Activated CD4-positive, alpha-beta memory T cell treated with anti-CD3 and anti-CD28 coated beads for 36 hours (primary cell): ENCODE measurements at places on chromosomes 4 and X.

- no peak overlapping the region for H3K4me3 ChIP-seq
- H3K27me3 ChIP-seq = no peaks in the 10 kb centered on the region
- H3K36me3 ChIP-seq = peaks cover 3% of the 10 kb centered on the region
- H3K4me1 ChIP-seq = no peaks in the 10 kb centered on the region
Measured at GRCh38 chr4:114180481-114180880, 201.0 kb upstream of the ARSJ start.

DNA sequence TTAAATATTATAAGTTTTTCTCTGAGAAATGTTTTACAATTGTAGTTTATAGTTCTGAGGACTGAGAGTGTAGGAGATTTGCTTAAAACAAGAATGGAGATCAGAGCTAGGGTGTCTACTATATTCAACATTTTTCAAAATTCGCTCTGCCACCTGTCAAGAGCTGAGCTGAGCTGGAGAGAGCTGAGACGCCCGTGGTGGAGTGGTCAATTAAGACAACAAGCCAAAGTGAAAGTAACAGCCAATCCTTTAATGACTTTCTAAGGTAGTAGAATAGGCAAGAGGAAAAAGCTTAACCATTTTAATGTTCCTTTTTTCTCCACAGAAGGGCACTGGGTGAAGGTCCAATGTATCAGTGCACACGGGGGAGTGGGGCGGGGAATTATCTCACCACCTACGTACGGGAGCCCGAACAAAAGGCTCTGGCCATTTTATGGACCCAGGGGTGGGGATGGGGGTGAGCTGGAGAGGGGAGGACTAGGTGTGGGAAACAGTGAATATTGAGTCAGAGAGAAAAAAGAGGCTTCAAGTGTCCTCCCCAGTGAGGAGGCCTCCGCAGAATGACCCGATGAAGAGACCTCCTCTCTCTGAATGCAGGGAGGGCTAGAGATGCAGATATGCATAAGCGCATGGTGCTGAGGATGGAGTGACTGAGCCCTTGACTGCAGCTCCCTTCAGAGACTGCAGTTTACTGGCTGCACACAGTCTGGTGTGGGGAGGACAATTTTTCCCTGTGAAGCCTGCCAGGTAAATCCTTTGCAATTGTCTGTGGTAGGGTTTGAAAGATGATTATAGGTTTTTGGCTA, 60.8 kb downstream of the SPCS3 start:
- no peak for DNase-seq
- peaks cover 6% of the 10 kb centered on the region for H3K27me3 ChIP-seq
- H3K4me3 ChIP-seq = no peak overlapping the region
- no peak overlapping the region for H3K27ac ChIP-seq
- no peaks in the 10 kb centered on the region for H3K36me3 ChIP-seq

DNA sequence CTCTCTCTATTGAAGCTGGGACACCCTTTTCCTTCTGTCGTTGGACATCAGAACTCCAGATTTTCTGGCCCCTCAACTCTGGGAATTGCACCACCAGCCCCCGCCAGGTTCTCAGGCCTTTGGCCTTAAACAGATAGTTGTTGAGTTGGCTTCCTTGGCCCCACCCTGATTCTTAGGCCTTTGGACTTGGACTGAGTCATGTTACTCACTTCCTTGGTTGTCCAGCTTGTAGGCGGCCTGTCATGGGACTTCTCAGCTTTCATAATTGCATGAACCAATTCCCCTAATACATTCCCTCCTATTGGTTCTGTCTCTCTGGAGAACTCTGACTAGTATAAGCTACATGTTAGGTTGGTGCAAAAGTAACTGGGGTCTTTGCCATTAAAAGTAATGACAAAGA, 195.7 kb downstream of the GPAT3 start:
- no peak for DNase-seq
- peaks cover 7% of the 10 kb centered on the region for H3K27me3 ChIP-seq
- H3K27ac ChIP-seq = no peak overlapping the region
- H3K36me3 ChIP-seq = no peaks in the 10 kb centered on the region
- H3K4me3 ChIP-seq = no peak overlapping the region

- H3K27ac ChIP-seq = no peak overlapping the region
- no peak overlapping the region for H3K4me3 ChIP-seq
- peaks cover 12% of the 10 kb centered on the region for H3K36me3 ChIP-seq
- H3K4me1 ChIP-seq = peaks cover 42% of the 10 kb centered on the region
Measured at GRCh38 chrX:41785685-41786084, 61.7 kb downstream of the GPR82 start.

- H3K36me3 ChIP-seq = no peaks in the 10 kb centered on the region
- no peak for DNase-seq
- H3K27ac ChIP-seq = no peak overlapping the region
- no peak overlapping the region for H3K4me3 ChIP-seq
- no peaks in the 10 kb centered on the region for H3K27me3 ChIP-seq
- no peaks in the 10 kb centered on the region for H3K4me1 ChIP-seq
Measured at GRCh38 chr4:133379681-133380438, 230.8 kb downstream of the PCDH10 start.

GRCh38 chr4:134935320-134935719, 733.7 kb upstream of the PABPC4L start:
- H3K27ac ChIP-seq = no peak overlapping the region
- no peak overlapping the region for H3K4me3 ChIP-seq
- H3K4me1 ChIP-seq = no peaks in the 10 kb centered on the region

DNA sequence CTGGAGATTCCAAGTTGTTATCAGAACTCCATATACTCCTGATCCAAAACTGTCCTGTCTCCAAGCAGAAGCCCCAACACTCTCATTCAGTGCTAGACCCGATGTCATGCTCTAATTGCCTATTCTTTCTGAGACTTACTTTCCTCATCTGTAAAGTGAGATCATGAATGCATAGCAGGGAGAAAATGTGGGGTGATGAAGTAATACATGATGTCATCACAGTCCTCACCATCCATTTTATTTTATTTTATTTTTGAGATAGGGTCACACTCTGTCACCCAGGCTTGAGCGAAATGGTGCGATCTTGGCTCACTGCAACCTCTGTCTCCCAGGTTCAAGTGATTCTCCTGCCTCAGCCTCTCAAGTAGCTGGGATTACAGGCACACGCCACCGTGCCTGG, 1554.0 kb upstream of the ADGRL3 start:
- H3K36me3 ChIP-seq = no peaks in the 10 kb centered on the region
- no peaks in the 10 kb centered on the region for H3K27me3 ChIP-seq
- H3K27ac ChIP-seq = no peak overlapping the region
- H3K4me1 ChIP-seq = no peaks in the 10 kb centered on the region

DNA sequence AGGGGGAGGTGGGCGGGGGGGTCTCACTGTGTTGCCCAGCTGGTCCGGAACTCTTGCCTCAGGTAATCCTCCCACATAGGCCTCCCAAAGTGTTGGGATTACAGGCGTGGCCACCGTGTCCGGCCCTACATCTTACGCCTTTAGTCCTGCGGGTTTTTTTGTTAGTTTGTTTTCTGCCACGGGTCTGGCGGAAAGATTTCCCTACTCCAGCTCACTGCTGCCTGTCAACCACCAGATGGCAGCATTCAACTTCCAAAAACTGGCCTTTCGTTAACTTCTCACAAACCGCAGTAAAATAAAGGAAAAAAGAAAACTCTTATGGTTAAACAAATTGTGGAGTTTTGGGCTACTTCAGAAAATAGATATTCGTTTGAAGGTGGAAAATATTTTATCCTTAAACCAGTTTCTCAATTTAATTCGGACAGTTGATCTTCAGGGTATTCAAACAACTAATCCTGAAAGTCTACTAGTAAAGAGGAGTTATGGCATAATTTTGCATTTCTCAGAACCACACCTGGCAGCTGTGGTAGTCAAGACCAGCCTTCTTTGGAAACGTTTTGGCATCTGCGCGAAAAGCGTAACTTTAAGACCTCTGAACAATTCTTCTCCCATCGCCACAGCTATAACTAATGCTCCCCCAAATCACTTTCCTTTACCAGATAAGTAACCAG, 41.1 kb downstream of the LUZP4 start:
- DNase-seq = peak; percentile 9
- no peaks in the 10 kb centered on the region for H3K36me3 ChIP-seq
- H3K27ac ChIP-seq = no peak overlapping the region
- no peak overlapping the region for H3K4me3 ChIP-seq

DNA sequence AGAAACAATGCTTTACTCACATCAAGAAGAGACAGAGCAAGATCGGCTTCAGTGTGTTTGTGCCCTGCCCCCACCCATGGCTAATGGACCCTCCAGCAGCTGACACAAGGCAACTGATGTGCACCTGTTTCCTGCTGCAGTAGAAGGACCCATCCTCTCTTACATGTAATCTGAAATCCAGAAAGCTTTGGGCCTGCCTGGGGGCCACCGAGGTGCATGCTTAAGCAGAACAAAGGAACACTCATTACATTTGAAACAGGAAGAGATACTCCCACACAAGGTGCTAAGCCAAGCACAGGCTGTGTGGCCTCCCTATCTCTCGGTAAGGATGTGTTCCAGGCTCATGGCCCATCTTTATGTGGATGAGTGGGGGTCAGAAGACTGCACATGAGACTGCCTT, 338.0 kb downstream of the SPOCK3 start:
- H3K4me1 ChIP-seq = no peaks in the 10 kb centered on the region
- H3K27ac ChIP-seq = no peak overlapping the region
- no peak for DNase-seq
- no peaks in the 10 kb centered on the region for H3K36me3 ChIP-seq

DNA sequence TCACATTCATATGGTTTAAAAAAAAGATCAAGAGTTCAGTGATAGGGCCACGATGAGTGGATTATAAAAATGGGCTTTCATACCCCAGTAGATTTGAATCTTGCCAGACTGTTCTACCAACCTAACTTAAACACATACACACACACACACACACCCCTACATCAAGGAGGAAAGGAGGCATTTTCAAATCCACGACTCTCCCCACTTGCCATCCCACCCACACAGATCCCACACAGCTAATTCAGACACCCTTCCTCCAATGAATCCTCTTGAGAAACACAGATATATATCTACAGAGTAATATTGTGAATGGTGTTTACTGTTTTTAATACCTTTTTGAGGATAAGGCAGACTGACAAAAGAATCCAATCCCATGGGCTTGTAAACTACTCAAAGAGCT, 16.8 kb downstream of the SUPT20HL1 start:
- no peaks in the 10 kb centered on the region for H3K36me3 ChIP-seq
- H3K4me1 ChIP-seq = no peaks in the 10 kb centered on the region
- peaks cover under 1% of the 10 kb centered on the region for H3K27me3 ChIP-seq
- no peak overlapping the region for H3K4me3 ChIP-seq
- no peak overlapping the region for H3K27ac ChIP-seq
- no peak for DNase-seq

DNA sequence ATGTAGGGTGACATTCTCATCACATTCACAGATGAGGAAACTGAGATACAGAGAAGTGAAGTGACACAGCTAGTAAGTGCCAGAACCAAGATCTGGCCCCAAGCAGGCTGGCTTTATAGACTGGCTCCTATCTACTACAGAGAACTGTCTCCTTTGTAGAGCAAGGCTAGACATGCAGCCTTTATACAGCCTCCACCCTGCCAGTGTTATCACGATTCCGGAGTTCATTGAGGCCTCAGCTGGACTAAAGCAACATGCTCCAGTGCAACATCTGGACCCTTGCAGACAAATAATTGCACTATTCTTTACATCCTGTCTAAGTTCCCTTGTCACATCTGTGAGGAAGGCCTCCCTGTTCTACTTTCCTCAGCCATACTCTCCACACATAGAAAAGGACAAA, 58.0 kb upstream of the XIAP start:
- no peak overlapping the region for H3K4me3 ChIP-seq
- H3K27me3 ChIP-seq = no peaks in the 10 kb centered on the region
- H3K4me1 ChIP-seq = peaks cover 7% of the 10 kb centered on the region
- no peaks in the 10 kb centered on the region for H3K36me3 ChIP-seq

- DNase-seq = no peak
- no peaks in the 10 kb centered on the region for H3K36me3 ChIP-seq
- H3K4me1 ChIP-seq = no peaks in the 10 kb centered on the region
- H3K27ac ChIP-seq = no peak overlapping the region
- H3K27me3 ChIP-seq = no peaks in the 10 kb centered on the region
Measured at GRCh38 chr4:181971411-181971810, 271.8 kb upstream of the TENM3 start.

GRCh38 chr4:2046031-2046961, 12.8 kb upstream of the NAT8L start:
- DNase-seq = no peak
- peaks cover 13% of the 10 kb centered on the region for H3K27me3 ChIP-seq
- no peak overlapping the region for H3K4me3 ChIP-seq
- H3K36me3 ChIP-seq = no peaks in the 10 kb centered on the region

- no peak overlapping the region for H3K27ac ChIP-seq
- H3K4me1 ChIP-seq = no peaks in the 10 kb centered on the region
- H3K4me3 ChIP-seq = no peak overlapping the region
- H3K27me3 ChIP-seq = no peaks in the 10 kb centered on the region
Measured at GRCh38 chr4:136526517-136526916, 1005.8 kb downstream of the PCDH18 start.

- no peaks in the 10 kb centered on the region for H3K27me3 ChIP-seq
- no peak overlapping the region for H3K4me3 ChIP-seq
- no peaks in the 10 kb centered on the region for H3K36me3 ChIP-seq
- no peak overlapping the region for H3K27ac ChIP-seq
- no peaks in the 10 kb centered on the region for H3K4me1 ChIP-seq
Measured at GRCh38 chr4:20367446-20367845, 115.7 kb downstream of the SLIT2 start.

DNA sequence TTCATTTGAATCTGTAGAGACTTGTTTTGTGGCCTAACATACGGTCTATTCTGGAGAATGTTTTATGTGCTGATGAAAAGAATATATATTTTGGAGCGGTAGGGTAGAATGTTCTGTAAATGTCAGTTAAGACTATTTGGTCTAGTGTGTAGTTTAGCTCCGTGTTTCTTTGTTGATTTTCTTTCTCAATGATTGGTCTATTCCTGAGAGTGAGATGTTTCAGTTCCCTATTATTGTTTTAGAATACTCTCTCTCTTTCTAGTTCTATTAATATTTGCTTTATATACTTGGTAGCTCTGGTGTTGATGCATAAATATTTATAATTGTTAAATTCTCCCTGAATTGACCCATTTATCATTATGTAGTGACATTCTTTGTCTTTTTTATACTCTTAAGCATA, 236.5 kb downstream of the GLUD2 start:
- no peaks in the 10 kb centered on the region for H3K4me1 ChIP-seq
- no peak overlapping the region for H3K4me3 ChIP-seq
- DNase-seq = no peak
- peaks cover 1% of the 10 kb centered on the region for H3K36me3 ChIP-seq

DNA sequence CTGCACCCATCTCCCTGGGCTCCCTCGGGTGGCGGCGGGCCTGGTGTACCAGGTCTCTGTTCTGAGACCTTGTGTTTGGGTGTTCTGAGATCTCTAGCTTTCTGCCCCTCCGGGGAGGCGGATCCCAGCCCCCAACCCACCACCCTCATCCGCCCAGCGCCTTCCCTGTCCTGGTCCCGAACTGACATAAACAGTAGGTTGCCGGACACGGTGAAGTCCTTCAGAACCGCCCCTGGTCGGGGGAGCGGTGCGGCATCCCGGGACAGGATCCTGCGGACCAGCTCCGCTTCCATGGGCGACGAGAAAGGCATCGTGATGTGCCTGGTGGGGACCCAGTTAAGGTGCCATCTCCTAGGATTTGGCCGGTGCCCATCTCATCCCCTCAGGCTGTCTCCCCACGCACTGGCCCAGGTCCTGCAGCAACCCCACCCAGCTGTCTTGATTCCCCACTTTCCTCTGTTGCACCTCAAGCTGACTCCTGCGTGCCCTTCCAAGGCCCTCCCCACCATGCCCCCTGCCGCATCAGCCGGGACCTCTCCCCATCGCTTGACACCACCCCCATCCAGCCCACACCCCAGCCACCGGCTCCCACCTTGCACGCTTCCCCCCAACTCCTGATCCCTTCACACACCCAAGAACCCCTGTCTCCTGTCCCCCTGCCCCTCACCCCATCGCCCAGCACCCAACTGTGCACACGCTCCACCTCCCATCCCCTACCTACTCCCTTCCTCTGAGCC, 900 bp downstream of the CTAG2 start:
- H3K27me3 ChIP-seq = no peaks in the 10 kb centered on the region
- H3K4me1 ChIP-seq = no peaks in the 10 kb centered on the region
- H3K4me3 ChIP-seq = no peak overlapping the region
- H3K27ac ChIP-seq = no peak overlapping the region
